Stimulated activated CD4-positive, alpha-beta T cell treated with anti-CD3 and anti-CD28 coated beads, Interleukin-12 subunit alpha, Interleukin-12 subunit beta, amount 100 ng/mL, for 4 hours (primary cell): ENCODE measurements at places on chromosomes 6 and 20.

- no peak for DNase-seq
Observed at GRCh38 chr6:54284161-54284860, 23.9 kb upstream of the TINAG start.

GRCh38 chr6:115832786-115833185, 227.9 kb downstream of the FRK start:
- DNase-seq = no peak

- DNase-seq = no peak
Observed at GRCh38 chr20:63164484-63165355, 51.2 kb downstream of the YTHDF1 start.

- DNase-seq = no peak
Observed at GRCh38 chr6:143097224-143097795, 36.6 kb downstream of the AIG1 start.

DNA sequence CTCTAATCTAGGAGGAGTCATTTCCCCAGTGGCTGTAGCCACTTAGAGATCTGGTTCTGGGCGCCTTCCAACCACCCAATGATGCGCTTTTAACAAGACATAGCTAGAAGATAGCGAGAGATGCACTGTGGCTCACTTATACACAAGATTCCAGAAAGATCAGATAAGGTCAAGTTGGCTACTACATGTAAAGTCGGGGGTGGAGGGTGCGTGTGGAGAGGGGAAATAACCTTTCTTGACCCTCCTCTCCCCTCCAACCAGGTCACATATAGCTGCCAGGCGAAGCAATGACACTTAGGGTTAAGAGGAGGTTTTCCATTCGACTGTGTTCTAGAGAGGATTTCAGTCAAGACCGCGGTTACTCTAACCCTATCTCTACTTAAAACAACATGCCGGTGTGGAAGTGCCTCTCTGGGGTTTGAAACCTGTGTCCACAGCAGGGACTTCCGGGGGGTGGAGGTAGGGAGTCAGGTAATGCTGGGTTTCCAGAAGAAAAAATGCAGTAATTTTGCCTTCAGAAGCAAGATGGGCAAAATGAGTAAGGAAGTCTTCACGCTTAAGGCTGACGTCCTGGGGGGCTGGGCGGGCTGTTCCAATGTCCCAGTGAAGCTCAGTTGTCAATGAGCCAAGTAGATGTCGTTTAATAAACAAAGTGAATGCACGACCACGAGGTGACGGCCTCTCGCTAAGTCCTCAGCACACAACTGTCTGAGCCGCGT, 1.8 kb upstream of the SIM1 start:
- no peak for DNase-seq

DNA sequence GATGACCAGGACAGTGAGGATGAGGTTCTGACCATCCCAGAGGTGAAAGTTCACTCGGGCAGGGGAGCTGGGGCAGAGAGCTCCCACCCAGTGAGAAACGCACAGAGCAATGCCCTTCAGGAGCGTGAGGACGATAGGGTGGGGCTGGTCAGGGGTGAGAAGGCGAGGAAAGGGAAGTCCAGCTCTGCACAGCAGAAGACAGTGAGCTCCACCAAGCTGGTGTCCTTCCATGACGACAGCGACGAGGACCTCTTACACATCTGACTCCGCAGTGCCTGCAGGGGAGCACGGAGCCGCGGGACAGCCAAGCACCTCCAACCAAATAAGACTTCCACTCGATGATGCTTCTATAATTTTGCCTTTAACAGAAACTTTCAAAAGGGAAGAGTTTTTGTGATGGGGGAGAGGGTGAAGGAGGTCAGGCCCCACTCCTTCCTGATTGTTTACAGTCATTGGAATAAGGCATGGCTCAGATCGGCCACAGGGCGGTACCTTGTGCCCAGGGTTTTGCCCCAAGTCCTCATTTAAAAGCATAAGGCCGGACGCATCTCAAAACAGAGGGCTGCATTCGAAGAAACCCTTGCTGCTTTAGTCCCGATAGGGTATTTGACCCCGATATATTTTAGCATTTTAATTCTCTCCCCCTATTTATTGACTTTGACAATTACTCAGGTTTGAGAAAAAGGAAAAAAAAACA, 16.6 kb upstream of the SLC22A1 start:
- no peak for DNase-seq

DNA sequence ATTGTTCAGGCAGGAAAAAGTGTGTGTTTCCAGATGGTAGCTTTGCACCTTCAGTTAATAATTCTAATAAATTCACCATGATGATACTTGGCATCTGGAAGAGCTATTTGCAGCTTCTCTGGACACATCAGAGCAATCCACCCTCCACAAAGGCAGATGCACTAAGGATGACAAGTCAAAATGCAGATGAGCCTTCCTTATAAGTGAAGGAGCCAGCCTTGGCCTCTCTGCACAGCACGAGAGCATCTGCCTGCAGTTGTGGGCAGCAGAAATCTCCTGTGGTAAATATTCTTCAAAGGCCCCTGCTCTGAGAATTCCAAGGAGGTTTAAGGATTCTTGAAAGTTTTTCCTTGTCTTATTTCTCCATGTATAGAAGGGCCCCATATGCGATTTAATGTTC, 6.9 kb upstream of the POM121L2 start:
- DNase-seq = no peak

- no peak for DNase-seq
Observed at GRCh38 chr6:11919771-11920440, 92.2 kb upstream of the HIVEP1 start.

- no peak for DNase-seq
Observed at GRCh38 chr6:127793396-127793795, 107.5 kb downstream of the THEMIS start.

GRCh38 chr20:21184819-21185218, 58.9 kb downstream of the KIZ start:
- DNase-seq = no peak

- DNase-seq = no peak
Observed at GRCh38 chr6:79665725-79666551, 34.8 kb downstream of the SH3BGRL2 start.

DNA sequence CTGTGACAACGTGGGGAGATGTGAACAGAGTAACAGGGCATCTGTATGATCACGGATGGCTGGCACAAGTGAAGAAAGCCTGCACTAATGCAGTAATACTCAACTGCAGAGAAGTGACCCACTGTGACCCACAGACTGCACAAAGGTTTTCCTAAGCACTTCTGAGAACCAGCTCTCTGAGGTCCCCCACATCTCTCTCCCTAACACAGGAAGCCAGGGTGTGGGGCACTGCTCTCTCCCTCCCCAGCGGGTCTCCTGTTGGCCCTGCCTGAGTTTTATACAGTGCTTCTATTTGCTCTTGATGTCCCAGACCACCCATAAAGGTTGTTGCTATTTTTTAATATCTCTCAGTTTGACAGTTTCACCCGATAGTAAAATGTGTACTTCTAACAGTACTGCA, 11.3 kb downstream of the APMAP start:
- no peak for DNase-seq

- no peak for DNase-seq
Observed at GRCh38 chr6:43933148-43933885, 163.3 kb downstream of the VEGFA start.

DNA sequence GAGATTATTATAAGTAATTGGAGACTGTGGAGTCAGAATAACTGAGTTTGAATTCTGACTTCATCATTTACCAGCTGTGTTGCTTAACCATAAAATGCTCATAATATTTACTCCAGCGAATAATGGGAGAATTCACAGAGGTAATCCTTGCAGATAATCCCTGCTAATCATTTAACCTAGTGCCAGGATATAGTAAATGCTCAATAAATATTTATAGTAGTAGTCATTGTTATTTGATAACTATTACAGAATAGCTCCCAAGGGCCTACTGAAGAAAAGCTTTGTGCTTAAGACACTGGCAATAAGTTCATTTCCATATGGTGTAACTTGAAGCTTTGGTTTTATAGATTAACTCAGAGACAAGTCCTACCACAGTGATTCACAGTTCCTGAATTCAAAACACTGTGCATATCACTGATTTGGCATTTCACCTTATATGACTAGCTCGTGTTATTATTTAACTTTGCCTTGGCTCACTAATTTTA, 208.8 kb upstream of the PLCB4 start:
- DNase-seq = no peak

DNA sequence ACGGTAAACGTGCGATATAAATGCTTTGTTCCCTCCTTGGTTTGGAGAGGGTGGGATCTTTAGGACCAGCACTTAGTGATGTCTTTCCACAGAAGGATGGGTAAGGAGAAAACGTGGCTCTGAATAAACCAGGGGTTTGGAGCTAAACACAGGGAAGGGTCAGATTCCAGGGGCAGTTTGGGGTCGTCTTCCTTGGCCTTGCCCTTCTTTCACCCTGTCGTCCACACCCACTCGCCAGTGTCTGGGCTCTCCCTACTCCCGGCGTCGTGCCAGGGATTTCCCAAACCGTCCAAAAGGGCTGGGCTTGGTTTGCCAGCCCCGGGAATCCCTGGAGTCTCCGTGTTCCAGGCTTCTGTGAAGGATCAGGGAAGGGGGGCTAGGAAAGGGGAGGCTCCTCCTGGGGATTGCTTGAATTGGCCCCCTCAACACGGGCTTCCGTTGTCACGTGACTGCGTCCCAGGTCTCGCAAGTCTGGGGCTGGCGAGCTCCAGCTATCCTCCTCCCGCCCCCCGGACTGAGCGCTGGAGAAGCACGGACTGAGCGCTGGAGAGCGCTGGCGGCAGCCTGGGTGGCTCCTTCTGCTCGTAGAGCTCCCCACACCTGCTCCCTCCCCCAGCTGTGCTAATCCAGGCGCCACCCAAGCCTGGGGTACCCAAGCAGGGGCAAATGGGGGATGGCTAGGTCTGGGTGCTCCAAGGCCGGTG, 9.4 kb upstream of the ARMC12 start:
- no peak for DNase-seq

GRCh38 chr6:141153563-141153962, 979.2 kb upstream of the GJE1 start:
- no peak for DNase-seq

GRCh38 chr20:45138561-45139300, 14.5 kb upstream of the WFDC12 start:
- DNase-seq = peak; percentile 48

DNA sequence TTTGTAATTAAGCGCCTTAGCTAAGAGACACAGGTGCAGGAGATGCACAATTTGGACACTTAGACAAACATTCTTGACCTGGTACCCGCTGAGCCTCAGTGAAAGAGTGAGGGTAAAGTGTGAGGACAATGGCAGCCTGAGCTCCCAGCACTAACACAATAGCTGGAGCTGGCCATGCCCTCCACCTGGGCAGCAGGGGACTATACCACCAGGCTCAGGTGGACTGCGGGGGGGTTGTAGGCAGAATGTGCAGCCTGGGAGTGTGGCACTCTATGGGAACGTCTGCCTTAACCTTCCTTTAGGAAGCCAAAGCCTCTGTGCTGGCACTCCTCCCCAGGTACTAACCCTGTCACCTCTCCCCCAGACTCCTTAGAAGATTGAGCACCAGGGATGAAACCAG, 23.6 kb downstream of the PRKN start:
- no peak for DNase-seq

GRCh38 chr6:146908786-146909185, 295.4 kb upstream of the STXBP5 start:
- no peak for DNase-seq

DNA sequence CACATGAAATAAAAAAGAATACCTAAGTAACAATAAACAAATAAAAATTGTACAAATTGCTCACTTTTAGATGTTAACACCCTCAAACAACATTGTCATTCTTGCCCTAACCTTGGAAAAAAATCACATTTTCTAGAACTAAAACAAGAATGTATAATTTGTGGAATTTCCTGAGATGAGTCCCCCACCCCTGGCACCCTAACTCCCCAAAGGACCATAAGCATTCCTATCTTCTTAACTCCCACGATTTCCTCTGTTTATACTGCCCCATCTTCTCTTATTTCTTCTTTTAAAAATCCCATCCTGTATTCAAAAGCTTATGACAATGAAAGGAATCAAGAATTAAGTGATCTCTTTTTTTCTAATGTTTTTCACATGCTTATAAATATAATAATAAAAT, 70.9 kb downstream of the IBTK start:
- no peak for DNase-seq

GRCh38 chr6:116497113-116497676, 14.2 kb upstream of the CALHM5 start:
- DNase-seq = no peak

DNA sequence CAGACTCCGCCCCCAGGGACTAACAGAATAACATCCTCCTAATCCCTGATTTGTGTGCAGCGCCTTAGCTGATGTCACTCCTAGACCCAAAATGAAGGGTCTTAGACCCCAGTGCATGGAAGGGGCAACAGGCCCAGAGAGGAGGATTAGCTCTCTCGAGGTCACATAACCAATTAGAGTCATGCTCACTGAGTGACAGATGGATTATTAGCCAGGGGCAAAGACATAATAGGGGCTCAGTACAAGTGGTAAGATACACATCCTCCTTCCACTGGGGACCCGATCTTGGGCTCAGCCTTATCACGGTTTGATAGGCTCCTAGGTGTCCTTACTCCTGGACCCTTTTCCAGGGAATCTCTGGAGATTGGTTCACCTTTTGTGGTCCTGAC, 858 bp downstream of the TP53INP2 start:
- DNase-seq = no peak

- no peak for DNase-seq
Observed at GRCh38 chr20:46205349-46205748, 87.2 kb downstream of the CD40 start.

GRCh38 chr6:9612489-9612888, 802.4 kb downstream of the TFAP2A start:
- DNase-seq = no peak

- no peak for DNase-seq
Observed at GRCh38 chr6:128162423-128162822, 261.6 kb upstream of the THEMIS start.

- DNase-seq = no peak
Observed at GRCh38 chr6:144065213-144065660, 30.1 kb downstream of the SF3B5 start.

- no peak for DNase-seq
Observed at GRCh38 chr6:167674486-167674885, 152.2 kb upstream of the AFDN start.

DNA sequence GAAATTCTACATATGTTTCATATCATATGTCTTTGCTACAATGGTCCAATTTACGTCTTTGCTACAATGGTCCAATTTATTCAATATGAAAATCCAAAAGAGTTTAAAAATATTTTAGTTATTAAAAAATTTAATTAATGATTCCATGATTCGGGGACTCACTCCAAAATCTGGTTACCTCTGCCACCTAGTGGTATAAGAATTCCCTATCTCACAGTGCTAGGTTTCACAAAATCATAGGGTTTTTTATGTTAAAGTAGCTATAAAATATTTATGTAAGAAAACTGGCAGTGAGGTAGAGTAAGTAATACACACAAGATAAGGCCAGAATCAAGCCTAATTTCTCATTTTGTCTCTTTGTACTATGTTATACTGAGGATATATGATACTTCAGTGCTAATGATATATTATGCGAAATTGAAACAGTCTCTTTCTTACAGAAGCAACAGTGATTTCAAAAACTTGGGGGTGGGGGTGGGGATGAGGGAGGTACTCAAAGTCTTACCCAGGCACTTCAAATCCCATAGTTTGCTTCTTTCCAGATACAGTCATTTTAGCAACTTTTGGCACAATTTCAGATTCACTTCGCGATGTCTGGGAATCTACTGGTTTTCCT, 52.3 kb downstream of the HBS1L start:
- DNase-seq = no peak
